NCI-H2081 (cell line): ENCODE measurements at places on chromosomes 3 and 15.
A peak's percentile ranks its signal among the peaks of the same experiment; 100 is the strongest.

- no peak for DNase-seq
Measured at GRCh38 chr3:56314842-56315241, 153.4 kb downstream of the ERC2 start.

- DNase-seq = no peak
Measured at GRCh38 chr3:8621872-8622271, 22.7 kb downstream of the SSUH2 start.

DNA sequence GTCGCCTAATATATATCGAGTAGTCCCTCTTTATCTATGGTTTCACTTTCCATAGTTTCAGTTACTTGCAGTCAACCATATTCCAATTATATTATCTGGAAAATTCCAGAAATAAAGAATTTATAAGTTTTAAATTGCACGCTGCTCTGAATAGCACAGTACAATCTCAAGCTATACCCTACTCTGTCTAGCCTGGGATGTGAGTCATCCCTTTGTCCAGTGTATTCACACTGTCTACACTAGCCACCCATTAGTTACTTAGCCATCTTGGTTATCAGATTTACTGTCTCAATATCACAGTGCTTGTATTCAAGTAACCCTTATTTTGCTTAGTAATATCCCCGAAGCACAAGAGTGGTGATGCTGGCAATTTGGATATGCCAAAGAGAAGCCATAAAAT, 72.1 kb upstream of the EOMES start:
- no peak for DNase-seq

GRCh38 chr3:57544181-57545125, at the start of gene DNAH12:
TSS of gene DNAH12 (minus strand) at chr3:57544344. CDS start at chr3:57542870, 1,474 bp downstream.
- peak; percentile 88 for DNase-seq

DNA sequence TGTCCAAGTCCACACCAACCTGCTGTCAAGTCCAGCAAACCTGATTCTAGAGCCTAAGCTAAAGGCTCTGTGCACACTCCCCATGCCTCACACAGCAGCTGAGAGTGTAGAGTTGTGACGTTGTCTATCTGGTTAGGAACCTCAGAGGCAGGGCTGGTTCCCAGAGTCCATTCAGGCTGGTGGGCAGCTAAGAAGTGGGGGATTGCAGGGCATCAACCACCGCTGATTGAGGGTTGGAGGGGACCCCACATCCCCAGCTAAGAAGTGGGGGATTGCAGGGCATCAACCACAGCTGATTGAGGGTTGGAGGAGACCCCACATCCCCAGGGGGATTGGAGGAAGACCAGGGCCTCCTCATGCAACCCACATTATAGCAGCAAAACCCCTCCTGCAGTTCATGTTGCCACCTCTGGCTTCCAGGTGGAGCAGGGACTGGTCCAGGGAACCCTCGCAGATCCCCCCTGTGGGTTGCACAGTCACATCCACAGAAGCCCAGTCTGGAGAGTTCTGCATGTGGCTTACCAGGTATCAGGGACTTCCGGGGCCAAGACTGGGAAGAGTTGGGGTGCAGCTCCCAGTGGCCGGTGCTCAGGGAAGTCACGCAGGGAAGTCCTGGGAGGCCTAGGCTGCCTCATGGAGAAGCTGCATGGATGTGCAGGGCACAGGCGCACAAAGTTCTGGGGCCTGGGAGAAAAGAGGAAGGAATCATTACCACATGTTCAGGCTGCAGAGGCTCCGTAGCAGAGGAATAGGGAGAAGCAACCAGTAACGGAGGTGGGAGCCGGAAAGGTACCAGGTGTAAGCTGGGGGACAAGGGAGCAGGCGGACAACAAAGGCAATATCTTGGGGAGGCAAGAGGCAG, 71.4 kb upstream of the PCSK6 start:
- DNase-seq = no peak

GRCh38 chr15:98771541-98771940, 123.2 kb downstream of the IGF1R start:
- DNase-seq = no peak

DNA sequence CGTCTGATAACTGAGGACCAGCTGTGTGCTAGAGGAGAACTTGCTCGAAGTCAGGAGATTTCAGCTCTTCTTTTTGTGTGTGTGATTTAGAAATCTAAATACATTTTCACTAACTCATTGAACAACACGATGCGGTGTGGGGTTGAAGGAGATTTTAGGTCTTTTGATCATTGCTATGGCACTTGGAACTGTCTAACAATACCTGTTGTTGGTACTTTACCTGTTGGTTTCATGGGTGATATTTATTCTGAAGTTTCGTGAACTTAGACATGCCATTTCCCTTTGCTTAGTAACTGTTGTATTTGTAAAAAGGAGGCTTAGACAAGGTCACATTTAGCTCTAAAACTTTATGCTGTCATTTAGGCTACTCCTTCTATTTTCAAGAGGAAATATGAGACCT, 99.9 kb downstream of the ITPR1 start:
- no peak for DNase-seq

DNA sequence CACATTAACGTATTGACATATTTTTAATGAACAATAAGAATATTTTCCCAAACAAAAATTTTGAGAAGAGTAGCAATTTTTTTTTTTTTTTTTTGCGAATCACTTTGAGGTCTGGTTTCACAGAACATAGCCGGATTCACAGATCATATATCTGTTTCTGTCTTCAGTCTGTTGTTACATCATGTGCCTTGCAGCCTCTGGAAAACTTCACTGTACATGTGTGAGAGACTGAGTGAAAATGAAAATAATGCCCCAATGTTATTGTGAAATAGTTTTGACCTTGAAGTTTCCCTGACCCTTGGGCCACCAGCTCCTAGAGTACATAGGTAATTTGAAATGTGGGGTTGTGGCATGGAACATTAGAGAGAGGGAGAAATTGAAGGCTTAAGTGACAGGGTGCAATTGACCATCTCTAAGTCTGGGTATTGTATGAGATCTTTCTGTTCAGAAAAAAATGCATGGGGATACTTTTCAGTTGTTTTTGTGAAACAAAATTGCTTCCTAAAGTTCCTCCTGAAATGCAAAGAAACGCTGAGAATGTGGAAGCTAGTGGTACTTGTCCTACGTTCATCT, 14.0 kb downstream of the ITPR1 start:
- no peak for DNase-seq

DNA sequence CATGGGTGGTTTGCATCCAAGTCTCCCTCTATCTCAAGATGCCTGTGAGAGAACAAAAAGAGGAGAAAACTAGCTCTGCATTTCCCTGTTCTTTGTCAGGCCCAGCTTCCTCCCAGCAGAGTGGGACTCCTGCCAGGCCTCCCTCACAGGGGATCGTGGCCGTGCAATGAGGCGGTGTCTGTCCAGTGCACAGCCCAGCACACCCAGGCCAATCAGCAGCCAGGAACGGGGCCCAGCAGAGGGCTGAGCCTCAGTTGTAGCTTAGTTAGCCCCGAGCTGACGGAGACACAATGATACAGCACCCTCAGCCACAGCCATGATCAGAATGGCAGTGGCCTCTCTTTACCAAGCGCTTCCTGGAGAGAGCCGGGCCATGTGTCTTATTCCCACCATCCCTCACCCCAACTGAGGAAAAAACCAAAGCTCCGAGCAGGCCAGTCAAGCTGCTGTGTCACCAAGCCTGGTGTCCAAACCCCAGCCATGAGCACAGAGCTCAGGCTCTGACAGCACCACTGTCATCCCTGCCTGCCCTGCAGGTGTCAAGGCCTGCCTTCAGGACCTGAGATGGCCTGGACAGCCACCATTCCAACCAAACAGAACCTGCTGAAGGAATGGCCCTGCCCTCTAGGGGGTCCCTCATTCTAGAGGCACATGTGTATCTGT, 71.1 kb downstream of the DNAJB8 start:
- DNase-seq = no peak
